Renal pelvis (tissue), 12 donors: ENCODE measurements at places on chromosomes 2 and 18.

- DNase-seq: peak; percentile 80
These were observed 56.5 kb downstream of the TPGS2 start for GRCh38 chr18:36772241-36772723.

GRCh38 chr2:86646865-86647264 lies 23.2 kb upstream of the RNF103 start:
- no peak for DNase-seq

DNA sequence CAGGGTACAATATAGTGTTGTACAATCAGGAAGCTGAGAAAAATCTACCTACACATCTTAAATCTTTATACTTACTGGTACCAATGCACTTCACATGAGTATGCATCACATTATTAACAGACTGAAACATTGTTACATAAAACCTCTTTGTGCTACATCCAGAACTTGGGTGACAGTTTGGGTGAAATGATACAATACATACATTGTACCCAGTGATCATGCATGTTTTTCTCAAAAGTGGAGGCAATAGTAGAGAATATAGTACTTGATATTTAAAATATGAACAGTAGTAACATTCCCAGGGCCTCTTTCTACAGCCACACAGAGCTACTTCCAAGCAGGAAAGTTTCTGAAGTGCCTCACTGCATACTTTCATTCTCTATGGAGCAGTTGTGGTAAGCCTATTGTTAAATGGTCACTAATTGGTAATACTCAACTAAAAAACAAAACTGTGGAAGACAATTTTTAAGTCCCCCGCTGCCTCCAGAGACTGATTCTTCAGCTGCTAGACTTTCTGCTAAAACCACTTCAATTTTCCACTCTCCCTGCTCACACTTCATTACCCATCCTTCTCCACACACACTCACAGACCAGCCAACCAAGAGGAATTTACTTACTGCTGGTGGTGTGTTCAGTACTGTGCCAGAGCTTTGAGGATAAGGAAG lies 22.9 kb upstream of the GRB14 start:
- no peak for DNase-seq

DNA sequence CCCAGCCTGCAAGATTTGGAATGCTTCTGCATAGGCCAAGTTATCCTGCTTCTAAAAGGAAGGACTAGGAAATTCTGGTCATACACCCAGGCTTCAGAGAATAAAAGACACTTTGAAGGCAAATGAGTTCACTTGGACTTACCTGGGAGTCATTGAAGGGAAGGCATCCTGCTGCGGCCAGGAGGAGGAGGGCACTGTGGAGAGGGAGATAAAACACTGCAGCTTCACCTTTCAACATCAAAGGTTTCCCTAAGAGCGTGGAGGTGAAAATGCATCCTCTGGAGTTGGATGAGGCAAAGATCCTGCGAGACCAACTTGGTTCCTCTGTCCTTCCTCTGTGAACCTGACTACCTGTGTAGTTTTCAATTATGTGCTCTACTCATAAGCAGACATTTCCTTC lies 79.5 kb upstream of the RIOK3 start:
- no peak for DNase-seq

DNA sequence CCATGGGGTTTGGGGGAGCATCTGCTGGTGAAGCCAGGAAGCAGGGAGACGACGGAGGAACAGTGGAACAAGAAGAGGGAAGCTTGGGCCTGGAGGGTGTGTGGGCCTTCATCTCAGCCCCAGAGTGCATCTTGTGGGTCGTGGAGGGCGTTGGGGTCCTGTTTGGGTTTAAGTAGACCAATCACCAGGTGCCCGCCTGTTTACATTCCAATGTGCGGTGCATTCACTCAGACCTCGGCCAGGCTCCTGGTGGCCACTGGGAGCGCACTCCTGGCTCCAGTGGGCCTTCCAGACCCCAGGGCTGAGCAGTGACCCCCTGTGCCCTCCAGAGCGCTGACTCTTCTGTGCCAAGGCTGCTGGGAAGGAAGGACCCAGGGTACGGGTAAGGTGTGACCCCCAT lies 293.7 kb downstream of the NDUFA10 start:
- DNase-seq: no peak
